ENCODE measurements at places on chromosomes 16 and 17. TPM values are rescaled to one million over a fixed set of nuclear protein-coding genes. Genes with fewer than 3 reads are reported as not detected.
A peak's percentile ranks its signal among the peaks of the same experiment; 100 is the strongest.

GRCh38 chr16:20285993-20286499 lies 41.3 kb downstream of the GP2 start:
- H3K36me3 ChIP-seq: no peaks in the 10 kb centered on the region
- no peak overlapping the region for H3K27ac ChIP-seq
- no peak overlapping the region for H3K4me3 ChIP-seq
- H3K4me1 ChIP-seq: no peaks in the 10 kb centered on the region

ADORA2B gene
- 4.2 TPM for total RNA-seq

- no peak overlapping the region for H3K4me3 ChIP-seq
- no peak for DNase-seq
- H3K36me3 ChIP-seq: no peaks in the 10 kb centered on the region
- H3K4me1 ChIP-seq: peaks cover 59% of the 10 kb centered on the region
Observed at GRCh38 chr17:50917418-50917743, 51.2 kb upstream of the TOB1 start.

PMFBP1 gene
- 1.1 TPM for total RNA-seq

- peaks cover 48% of the 10 kb centered on the region for H3K27me3 ChIP-seq
- peaks cover 4% of the 10 kb centered on the region for H3K4me1 ChIP-seq
- no peak for DNase-seq
- no peak overlapping the region for H3K27ac ChIP-seq
- no peak overlapping the region for H3K4me3 ChIP-seq
Observed at GRCh38 chr16:703406-703805, 2.2 kb downstream of the FBXL16 start.

GRCh38 chr16:1142911-1143310 lies 10.0 kb upstream of the CACNA1H start:
- no peak overlapping the region for H3K4me3 ChIP-seq
- H3K27ac ChIP-seq: no peak overlapping the region
- DNase-seq: no peak
- no peaks in the 10 kb centered on the region for H3K4me1 ChIP-seq
- H3K27me3 ChIP-seq: no peaks in the 10 kb centered on the region

GRCh38 chr17:72011561-72011960 lies 109.3 kb upstream of the SOX9 start:
- no peaks in the 10 kb centered on the region for H3K4me1 ChIP-seq
- no peaks in the 10 kb centered on the region for H3K27me3 ChIP-seq
- DNase-seq: no peak
- no peaks in the 10 kb centered on the region for H3K36me3 ChIP-seq
- H3K27ac ChIP-seq: no peak overlapping the region

DNA sequence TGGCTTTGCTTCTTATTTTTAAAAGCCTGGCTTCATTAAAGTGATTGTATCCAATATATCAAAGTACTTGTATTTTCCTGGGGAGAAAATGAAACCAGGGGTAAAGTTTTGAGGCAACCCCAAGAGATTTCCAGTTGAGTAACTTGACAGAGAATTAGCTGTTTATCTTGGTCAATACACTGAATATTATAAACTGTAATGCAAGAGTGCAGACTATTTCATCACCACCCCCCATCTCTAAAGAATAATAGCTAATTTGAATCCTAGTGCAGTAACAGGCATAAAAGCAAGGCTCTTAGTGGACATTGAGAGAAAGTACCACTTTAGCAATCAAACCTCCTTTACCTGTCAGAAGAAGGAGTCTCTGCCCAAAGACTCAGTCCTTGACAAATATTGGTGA lies 27.0 kb downstream of the IRX6 start:
- H3K4me1 ChIP-seq: no peaks in the 10 kb centered on the region
- no peak overlapping the region for H3K27ac ChIP-seq
- no peak for DNase-seq
- H3K36me3 ChIP-seq: no peaks in the 10 kb centered on the region

GRCh38 chr17:10729334-10730193 lies at the start of gene TMEM220:
TMEM220 (minus strand) TSS chr17:10730023; CDS start chr17:10729851, 172 bp downstream.
- H3K27me3 ChIP-seq: no peaks in the 10 kb centered on the region
- peak within 1 kb of the TSS; percentile 81 for H3K27ac ChIP-seq
- peaks cover 2% of the 10 kb centered on the region for H3K36me3 ChIP-seq
- H3K4me1 ChIP-seq: peaks cover 18% of the 10 kb centered on the region
- peak; percentile 48 for DNase-seq

- H3K27me3 ChIP-seq: peaks cover 37% of the 10 kb centered on the region
- no peak overlapping the region for H3K4me3 ChIP-seq
- peaks cover 4% of the 10 kb centered on the region for H3K4me1 ChIP-seq
- DNase-seq: no peak
- H3K36me3 ChIP-seq: no peaks in the 10 kb centered on the region
- H3K27ac ChIP-seq: no peak overlapping the region
Observed at GRCh38 chr17:43949781-43950180, 4.0 kb downstream of the PYY start.

DNA sequence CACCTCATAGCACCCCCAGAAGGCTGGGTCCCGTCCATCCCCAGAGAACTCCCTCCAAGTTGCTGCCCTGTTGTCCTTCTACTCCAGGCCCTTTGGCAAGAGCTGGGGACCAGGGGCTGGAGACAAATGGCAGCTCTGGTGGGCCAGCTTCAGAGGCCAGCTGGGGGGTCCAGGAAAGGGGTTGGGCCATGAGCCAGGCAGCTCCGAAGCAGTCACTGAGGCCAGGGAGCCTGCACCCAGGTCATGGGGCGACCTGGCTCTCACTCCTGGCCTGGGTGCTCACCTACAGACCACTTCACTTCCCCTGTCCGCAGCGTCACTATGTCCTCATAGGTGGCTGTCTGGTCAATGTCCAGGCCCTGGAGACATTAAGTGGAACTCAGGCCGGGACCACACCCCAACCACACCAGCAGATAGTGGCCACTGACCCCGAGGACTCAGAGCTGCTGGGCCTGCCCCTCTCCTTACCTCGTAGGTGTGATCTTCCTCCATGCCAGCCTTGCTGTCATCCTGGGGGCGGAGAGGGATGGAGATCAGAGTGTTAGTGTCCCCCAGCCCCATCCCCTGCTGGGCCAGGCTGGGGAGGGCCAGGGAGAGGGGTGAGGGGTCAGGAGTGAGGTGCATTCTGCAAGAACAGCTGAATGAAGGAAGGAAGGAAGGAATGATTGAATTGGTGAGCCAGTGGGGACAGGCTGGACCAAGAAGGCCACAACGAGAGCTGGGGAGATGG lies 3.0 kb downstream of the CD79B start:
- DNase-seq: no peak
- H3K27me3 ChIP-seq: no peaks in the 10 kb centered on the region
- H3K36me3 ChIP-seq: peaks cover 2% of the 10 kb centered on the region
- no peak overlapping the region for H3K27ac ChIP-seq
- H3K4me3 ChIP-seq: no peak overlapping the region

DNA sequence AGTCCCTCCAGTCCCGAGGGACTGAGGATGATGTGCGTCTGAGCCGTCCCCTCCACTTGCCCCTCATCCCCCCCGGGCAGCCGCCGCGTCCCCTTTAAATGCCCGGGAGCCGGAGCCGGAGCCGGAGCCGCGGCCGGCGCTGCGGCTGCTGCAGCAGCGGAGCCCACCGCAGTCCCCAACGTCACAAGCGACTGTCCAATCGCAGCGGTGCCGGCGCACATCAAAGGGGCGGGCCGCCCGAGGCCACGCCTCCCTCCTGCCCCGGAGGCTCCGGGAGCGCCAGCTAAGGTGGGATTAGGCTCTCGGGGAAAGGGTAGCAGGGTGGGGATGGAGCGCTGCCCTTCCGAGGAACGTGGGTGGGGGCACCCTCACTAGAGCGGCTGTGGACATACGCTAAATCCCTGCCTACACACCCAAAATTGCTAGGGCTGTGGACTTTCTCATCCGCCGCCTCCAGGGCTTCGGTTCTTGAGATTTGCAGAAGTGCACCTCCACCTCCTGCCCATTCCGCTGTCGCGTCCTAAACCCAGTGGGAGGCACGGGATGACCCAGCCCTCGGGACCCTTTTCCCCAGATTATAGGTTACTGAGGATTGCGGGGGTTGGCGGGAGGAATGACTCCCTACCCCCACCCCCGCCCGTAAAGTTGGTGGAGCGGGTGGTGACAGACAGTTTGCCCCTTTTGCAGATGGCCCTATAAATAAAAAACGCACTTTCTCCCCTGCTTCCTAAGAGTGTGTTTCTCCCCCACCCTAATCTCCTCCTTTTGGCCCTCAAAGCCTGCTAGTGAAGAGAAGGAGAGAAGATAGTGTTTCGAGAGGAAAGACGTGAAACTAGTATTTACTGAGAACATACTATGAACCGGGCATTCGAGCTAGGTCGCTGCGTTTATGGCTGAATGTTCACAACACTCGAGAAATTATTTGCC lies at the start of gene PHOSPHO1:
TSS of gene PHOSPHO1 (minus strand) at position 152 of the 927 bp plus-strand sequence. CDS start 4,096 bp downstream, outside the sequence.
- peak within 1 kb of the TSS; percentile 66 for H3K4me3 ChIP-seq
- peaks cover 19% of the 10 kb centered on the region for H3K27me3 ChIP-seq
- no peaks in the 10 kb centered on the region for H3K36me3 ChIP-seq
- no peak within 1 kb of the TSS for H3K27ac ChIP-seq
- DNase-seq: peak; percentile 90

LAT gene
- 206 TPM for total RNA-seq

- no peaks in the 10 kb centered on the region for H3K27me3 ChIP-seq
- no peak overlapping the region for H3K4me3 ChIP-seq
- no peaks in the 10 kb centered on the region for H3K36me3 ChIP-seq
- no peak for DNase-seq
- H3K4me1 ChIP-seq: peaks cover 2% of the 10 kb centered on the region
Observed at GRCh38 chr16:57724531-57724930, 11.0 kb upstream of the KATNB1 start.

KRTAP1-1 gene
- total RNA-seq: not detected

GRCh38 chr17:82864713-82865248 lies 25.0 kb upstream of the ZNF750 start:
- H3K36me3 ChIP-seq: peaks cover 1% of the 10 kb centered on the region
- peak overlapping the region; percentile 74 for H3K4me3 ChIP-seq
- peak overlapping the region; percentile 97 for H3K27ac ChIP-seq
- no peaks in the 10 kb centered on the region for H3K27me3 ChIP-seq
- DNase-seq: no peak

DNA sequence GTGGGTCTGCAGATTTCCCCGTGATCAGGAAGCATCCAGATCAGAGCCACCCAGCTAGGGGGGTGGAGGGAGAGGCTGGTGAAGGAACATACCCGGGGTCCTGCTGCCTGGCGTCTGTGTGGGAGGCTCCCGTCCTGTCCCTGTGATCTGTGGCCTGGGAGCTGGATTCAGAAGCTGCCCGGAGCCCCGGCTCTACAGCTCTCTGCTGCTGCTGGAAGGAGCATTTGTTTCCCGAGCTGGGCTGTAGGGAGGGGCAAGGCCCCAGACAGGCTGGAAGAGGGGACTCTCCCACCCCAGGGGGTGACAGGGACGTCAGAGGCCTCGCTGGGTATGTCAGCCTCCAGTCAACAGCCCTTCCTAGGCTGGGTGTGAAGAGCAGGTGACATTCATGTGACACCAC lies 10.2 kb downstream of the SOX8 start:
- H3K4me3 ChIP-seq: no peak overlapping the region
- H3K27me3 ChIP-seq: peaks cover 3% of the 10 kb centered on the region
- H3K27ac ChIP-seq: no peak overlapping the region

TMC5 gene
- not detected for total RNA-seq

CCL4L2 gene
- 102 TPM for total RNA-seq

- H3K27ac ChIP-seq: no peak overlapping the region
- no peak overlapping the region for H3K4me3 ChIP-seq
- peak; percentile 0 for DNase-seq
- peaks cover 52% of the 10 kb centered on the region for H3K4me1 ChIP-seq
- H3K27me3 ChIP-seq: no peaks in the 10 kb centered on the region
- H3K36me3 ChIP-seq: peaks cover 47% of the 10 kb centered on the region
Observed at GRCh38 chr17:29582772-29583171, 6.7 kb downstream of the GIT1 start.

- H3K4me3 ChIP-seq: no peak overlapping the region
- no peaks in the 10 kb centered on the region for H3K4me1 ChIP-seq
- no peak overlapping the region for H3K27ac ChIP-seq
- DNase-seq: no peak
- H3K27me3 ChIP-seq: no peaks in the 10 kb centered on the region
Observed at GRCh38 chr16:6892966-6893365, 439.7 kb upstream of the RBFOX1 start.

GRCh38 chr16:23852794-23853562 lies 17.2 kb downstream of the PRKCB start:
- H3K27ac ChIP-seq: peak overlapping the region; percentile 70
- peaks cover 72% of the 10 kb centered on the region for H3K36me3 ChIP-seq
- H3K4me1 ChIP-seq: peaks cover 89% of the 10 kb centered on the region
- H3K27me3 ChIP-seq: no peaks in the 10 kb centered on the region
- peak; percentile 40 for DNase-seq
- no peak overlapping the region for H3K4me3 ChIP-seq

DNA sequence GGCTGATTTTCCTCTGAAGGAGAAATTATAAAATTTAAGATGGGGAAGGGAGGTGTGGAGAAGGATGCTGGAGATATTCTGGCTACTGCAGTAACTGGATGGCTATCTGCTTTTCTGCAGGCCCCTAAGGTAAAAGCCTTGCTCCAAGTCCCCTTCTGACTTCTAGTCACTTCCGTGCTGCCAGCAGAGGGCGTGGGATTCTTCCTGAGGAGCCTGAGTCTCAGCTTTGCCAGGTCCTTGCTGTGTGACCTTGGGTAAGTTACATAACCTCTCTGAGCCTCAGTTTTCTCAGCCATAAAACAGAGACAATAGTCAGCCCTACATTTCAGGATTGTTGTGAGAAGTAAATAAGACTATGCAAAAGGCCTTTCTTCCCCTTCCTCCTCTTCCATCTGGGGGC lies 24.3 kb upstream of the TMEM220 start:
- H3K4me3 ChIP-seq: no peak overlapping the region
- no peaks in the 10 kb centered on the region for H3K27me3 ChIP-seq
- no peak overlapping the region for H3K27ac ChIP-seq
- H3K4me1 ChIP-seq: no peaks in the 10 kb centered on the region

SEPTIN12 gene
- not detected for total RNA-seq

DNA sequence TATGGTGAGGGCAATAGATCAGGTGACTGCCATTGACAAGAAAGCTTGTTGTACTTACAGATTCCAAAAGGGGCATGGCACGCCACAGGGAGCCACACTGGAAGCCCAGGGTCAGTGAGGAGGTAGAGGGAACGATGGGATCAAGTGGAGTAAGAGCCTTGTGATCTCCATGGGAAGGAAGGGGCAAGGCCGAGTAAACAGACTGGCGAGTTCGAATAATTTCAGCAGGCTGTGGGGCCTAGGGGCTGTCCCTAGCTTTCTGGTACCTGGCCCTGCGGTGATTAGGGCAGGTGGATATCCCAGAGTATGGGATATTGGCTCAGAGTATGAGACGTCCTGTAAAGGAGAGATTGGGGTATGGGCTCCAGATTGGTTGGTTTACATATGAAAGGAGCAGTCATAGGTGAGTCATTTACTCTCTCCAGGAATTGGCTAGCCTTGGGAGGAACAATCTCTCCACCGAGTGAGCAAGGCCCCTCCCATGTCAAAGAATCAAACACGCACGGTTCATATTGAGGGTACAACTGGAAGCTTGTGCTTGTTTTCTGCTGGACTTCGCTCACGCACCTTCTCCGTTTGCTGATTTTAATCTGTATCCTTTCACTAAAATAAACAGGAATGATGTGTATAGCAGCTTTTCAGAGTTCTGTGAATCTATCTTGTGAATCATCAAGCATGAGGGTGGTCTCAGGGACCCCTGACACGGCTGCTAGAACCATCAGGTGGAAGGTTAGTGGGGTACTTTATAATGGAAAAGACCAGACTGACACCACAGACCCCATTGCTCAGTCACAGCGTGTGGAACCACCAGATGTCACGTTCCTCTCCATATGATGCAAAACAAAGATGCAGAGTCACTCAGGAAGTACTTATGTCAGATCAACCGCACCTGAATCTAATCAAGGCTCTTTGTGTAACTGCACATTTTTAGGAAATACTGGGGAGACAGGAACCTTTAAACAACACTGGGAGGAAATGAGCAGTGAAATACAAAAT lies 27.9 kb downstream of the GABARAPL2 start:
- DNase-seq: peak; percentile 46
- peaks cover 29% of the 10 kb centered on the region for H3K36me3 ChIP-seq
- peaks cover 14% of the 10 kb centered on the region for H3K4me1 ChIP-seq
- H3K4me3 ChIP-seq: no peak overlapping the region
- peak overlapping the region; percentile 71 for H3K27ac ChIP-seq
